Activated T-cell treated with anti-CD3 and anti-CD28 coated beads for 48 hours (primary cell): ENCODE measurements at places on chromosomes 16 and 17.

DNA sequence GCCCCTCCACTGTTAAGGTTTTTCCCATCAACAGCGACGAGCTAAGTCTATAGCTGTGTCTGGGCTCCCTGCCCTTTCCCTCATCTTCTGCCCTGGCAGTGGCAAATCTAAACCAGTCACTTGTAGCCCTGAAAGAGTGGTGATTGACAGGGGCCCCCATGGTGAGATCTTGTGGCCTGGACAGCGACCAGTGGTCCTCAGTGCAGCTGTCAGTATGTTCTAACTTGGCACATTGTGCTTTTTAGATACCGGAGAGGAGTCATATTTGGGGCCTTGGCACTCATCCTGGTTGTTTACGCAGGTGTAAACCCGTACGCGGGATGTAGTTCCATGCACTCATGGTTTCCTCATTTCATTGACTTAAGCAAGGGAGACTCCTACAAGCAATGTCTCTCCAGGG lies 57.5 kb upstream of the ARHGAP44 start:
- DNase-seq = no peak

DNA sequence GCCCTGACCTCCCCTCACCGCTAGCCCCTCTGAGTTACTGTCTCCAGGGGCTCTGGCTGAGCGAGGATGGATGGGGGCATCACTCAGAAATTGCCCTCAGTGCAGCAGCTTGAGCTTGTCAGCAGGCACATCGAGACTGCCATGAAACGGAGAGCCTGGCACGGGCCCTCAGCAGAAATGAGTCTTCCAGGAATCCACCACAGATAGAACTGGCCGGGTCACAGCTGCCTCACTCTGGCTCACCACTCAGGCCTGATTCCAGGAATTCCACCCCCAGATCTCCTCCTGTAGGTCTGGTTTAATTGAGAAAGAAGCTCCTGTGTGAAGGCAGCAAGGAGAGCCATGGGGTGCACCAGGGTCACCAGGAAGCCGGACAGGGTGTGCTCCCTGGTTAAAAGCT lies 85.5 kb downstream of the GSG1L start:
- no peak for DNase-seq

DNA sequence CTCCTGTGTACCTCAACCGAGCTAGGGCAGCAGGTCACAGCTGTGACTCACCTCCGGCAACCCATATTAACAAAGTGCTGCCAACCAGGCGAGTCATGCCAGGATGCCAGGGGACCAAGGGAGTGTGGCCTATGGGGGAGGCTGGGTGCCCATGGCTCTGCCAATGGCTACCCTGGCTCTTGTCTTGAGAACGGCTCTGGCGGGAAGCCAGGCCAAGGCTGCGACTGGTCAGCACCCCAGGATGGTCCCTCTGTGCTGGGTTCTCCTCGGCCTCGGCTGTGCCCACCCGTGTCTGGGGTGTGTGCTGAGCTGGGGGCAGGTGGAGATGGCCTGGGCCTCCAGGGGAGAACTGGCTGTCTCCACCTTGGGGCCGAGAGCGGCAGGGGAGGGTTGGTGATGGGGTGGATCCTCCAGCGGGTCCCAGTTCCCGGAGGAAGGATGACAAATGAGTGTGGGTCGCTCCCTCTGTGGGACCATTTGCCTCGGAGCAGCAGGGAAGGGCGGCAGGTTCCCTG lies 75.8 kb downstream of the MRC2 start:
- no peak for DNase-seq

GRCh38 chr16:28876973-28877654 lies 1.2 kb upstream of the ATP2A1 start:
- no peak for DNase-seq

DNA sequence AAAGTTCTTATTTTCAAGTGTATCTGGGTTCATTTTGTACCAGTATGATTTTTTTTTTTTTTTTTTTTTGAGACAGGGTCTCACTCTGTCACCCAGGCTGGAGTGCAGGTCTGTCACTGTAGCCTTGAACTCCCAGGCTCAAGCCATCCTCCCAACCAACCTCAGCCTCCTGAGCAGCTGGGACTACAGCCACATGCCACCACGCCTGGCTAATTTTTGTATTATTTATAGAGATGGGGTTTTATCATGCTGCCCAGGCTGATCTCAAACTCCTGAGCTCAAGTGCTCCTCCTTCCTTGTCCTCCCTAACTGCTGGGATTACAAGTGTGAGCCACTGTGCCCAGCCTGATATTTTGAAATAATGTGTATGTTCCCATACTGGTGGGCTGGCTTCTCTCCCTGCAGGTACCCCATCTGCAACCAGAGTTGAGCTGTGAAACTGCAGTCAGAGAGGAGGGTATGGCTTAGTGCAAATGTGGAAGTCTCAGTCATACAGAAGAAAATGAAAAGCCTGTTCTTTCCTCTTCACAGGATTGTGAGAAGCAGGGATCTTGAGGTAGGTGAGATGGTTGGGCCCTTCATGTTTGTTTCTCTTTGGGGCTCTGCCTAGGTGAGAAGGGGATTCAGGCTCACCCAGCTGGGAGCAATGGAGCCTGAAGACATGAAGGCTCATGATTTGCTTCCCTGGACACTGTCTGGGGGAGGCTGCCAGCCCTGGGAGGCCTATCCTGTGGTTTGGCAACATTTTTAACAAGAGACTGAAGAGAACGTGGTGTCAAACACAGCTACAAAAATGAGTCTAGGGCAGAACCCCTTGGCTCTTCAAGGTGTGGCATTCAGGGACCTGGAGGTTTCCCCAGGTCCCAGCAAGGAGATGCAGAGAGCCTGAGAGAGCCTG lies 41.3 kb upstream of the SIAH1 start:
- DNase-seq = no peak

- DNase-seq = no peak
These were observed 3.6 kb downstream of the MAPK3 start for GRCh38 chr16:30119428-30119827.

DNA sequence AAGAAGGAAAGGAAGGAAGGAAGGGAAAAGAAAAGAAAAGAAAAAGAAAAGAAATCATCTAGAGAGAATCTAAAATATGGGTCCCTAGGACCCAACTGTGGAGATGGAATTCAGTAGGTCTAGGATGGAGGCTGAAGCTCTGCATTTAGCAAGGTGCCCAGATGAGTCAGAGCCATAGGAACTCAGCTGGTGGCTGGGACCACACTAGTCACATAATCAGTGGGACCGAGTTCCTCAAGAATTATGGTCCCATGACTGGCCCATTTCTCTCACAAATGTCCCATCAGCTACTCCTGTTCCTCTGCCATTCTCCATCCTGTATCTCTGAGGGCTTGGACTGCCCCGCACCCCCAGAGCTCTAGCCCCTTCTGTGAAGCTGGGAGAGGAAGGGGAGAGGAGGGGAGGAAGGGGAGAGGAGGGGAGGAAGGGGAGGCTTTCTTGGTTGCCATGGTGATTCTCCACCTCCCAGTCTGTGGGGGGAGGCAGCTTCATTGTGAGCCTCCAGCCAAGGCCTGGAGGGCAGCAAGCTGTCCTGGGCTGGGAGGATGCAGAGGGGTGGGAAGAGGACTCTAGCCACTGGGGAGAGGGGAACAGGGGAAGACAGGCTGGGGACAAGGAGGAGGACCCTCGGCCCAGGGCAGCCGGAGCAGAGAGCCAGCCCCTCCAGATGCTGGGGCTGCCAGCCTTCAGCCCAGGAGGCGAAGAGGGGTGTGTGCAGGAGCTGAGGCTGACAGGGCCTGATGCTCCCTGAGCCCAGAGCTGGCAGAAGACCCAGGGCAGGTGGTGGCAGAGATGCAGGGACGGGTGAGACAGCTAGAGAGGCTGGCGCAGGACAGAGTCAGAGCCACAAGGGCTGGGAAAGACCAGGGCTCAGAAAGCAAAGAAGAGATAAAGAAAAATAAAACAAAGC lies 37.8 kb upstream of the LHX1 start:
- DNase-seq = no peak

DNA sequence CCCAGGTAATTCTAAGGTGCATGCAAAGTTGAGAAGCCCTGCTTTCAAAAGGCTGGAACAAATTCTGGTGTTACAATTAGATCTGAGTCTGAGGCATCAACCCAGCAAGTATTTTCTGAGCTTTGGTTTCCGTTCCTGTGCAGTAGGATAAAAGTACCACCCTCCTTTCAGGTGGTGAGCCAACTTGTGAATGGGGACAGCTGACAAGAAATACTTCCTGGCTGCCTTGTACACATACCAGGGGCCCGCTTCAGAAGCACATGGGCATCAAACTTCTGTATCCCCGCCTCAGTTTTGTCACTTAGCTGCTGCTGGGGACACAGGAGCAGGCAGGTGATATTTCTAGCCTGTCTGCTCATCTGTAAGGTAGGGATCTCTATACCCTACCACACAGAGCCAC lies 252.2 kb downstream of the CPPED1 start:
- DNase-seq = no peak

GRCh38 chr17:49381793-49382192 lies 19.7 kb upstream of the ZNF652 start:
- DNase-seq = no peak

DNA sequence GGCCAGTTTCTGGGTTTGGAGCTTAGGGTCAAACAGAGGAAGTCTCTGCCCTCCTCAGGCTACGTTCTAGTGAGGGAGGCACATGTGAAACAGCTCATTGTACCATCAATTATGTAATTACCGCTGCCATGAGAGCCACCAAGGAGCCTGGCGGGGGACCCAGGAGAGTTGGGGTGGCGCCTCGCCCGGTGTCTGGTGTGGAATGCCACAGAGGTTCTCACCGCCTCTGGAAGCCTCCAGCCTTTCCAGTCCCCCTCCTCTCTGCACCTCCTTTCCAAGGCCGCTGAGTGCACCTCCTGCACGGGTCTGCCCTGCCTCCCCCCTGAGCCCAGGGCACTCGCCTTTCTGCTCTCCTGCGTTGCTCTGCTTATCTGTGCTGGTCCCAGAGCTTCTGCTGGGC lies 51.4 kb downstream of the SREBF1 start:
- DNase-seq = no peak

- no peak for DNase-seq
These were observed 20.5 kb upstream of the DHX8 start for GRCh38 chr17:43463241-43463640.

DNA sequence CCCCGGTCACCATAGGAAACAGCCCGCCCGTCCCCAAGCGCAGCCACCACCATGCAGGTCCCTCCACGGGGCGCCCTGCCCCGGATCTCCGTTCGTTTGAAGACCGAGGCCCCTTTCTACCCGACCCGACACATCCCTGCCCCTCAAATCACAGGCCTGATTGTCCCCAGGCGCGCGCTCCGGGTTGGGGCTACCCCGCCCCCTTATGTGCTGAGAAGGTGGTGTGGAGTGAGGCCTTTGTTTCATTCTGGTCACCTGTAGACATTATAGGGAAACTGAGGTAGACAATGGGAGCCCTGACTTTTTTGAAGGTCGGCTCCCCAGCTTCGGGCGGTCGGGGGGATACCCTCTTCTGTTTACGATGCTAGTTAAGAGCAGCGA lies 763 bp upstream of the ACTG1 start:
- peak; percentile 68 for DNase-seq

DNA sequence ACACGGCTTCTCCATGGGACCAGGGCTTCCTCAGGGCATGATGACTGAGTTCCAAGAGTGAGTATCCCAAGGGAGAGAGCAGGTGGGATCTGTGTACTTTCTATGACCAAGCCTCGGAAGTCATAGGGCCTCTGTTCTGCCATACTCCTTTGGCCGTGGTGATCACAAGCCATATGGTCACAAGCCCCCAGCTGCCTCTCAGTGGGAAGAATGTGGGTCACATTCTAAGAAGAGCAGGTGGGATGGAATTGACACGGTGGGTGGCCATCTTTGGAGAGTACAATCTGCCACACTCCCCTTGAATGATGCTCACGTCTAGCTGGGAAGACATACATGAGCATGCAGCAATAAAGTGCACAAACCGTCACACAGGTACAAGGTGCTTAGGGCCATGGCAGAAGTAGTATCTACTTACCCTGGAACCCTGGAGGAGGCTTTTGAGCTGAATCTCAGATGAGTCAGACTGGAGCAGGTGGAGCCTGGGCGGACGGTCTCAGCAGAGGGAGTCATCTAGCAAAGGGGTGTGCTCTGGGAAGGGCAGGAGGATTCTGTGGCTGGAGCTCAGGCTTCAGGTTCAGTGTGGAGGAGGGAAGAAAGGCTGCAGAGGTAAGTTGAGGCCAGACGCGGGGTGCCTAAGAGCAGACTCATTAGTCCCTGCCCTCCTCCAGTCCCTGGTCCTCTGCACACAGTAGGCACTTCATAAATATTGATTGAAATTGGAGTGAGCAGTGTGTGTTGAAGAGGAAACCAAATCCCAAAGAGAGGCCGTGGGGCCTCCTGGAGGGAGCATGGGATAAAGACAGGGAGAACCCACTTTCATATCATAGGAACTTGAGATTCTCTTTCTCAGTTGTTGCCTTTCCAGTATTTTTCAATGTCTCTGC lies 26.6 kb downstream of the GOSR2 start:
- DNase-seq = no peak

DNA sequence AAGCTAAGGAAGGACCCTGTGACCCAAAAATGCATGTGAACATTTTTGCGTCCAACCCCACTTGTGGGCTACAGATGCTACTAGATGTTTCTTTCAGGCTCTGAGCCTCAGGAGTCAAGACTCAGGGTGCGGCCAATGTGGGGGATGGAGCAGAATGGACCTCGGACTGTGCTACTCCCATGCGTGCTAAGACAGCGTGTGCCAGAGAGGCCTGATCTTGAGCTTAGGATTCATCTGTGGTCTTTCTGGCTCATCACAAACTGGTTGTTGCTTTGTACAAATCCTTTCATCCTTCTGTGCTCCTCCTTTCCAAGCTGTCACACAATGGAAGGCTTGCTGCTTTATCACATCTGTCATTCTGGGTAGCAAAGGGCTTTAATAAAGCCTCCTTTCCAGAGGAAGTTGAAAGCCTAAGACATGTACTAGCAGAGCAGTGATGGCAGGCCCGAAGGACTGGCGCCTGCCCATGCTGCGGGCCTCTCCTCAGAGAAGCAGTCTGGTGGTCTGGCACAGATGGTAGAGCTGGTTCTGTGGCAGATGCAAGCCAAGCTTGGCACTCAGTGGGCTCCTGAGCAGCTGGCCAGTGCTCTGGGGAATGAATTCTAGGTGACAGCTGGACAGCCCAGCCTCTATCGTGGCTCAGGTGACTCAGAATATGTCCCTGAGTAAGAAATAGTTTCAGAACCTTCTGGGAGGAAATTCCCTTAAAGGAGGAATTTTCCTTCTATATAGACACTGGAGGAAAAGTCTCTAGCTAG lies 27.8 kb downstream of the COG4 start:
- no peak for DNase-seq

GRCh38 chr16:729768-730665 lies 3.1 kb downstream of the HAGHL start:
- DNase-seq = no peak

DNA sequence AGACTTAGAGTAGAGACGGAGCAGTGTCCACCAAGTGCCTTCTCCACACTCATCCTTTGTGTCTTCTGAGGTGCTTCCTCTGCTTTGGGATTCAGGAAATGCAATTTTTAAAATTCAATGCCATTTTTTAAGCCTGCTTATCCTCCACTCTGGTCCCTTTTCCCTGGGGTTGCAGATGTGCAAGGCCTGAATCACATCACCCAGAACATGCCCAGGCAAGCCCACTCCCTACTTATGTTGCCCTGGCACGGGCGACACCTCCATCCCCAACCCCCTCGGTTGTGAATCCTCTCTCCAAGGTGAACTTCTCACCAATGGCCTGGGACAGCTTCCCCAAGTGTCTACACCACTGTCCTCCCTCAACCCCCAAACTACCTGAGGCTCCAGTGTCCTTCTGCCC lies 116.2 kb downstream of the C17orf67 start:
- no peak for DNase-seq
